ENCODE measurements at places on chromosomes 3 and 15.
A peak's percentile ranks its signal among the peaks of the same experiment; 100 is the strongest.

DNA sequence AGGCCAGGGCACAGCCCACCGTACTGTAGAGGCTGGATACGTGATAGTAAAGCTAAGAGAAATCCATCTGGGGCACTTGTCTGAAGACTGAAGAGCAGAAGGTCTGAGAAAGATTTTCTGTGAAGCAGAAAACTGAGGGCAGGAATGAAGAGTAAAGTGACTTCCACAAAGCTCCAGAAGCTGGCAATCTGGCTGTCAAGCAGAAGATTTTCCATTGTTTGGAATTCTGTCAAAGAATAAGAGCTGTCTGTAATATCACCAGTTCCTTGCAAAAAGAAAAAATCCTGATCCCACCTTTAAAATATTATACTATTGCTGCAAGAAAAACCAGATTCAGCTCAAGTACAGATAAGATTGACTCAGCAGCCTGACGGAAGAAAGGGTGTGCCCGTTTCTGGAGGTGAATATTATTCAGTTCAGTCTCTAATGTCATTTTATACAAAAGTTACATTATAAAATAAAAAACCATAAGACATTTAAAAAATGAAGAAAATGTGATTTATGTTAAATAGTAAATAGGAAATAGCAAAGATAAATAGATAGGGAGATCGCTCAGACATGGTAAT, 550.4 kb upstream of the SGO1 start:
- no peak for DNase-seq

DNA sequence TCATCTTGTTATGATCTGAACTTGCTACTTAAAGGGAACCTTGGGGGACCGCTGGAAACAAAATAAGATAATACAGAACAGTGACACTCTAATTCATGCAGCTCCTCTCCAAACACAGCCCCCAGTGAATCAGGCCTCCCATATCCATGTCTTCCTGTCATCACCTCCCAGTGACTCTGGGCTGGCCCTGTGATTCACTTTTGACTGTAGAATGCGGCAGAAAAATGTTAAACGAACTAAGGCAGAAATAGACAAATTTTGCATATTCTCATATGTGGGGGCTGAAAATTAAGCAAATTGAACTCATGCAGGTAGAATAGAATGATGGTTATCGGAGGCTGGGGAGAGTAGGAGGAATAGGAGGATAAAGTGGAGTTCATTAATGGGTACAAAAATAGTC, 20.2 kb upstream of the GADL1 start:
- DNase-seq, result no peak

DNA sequence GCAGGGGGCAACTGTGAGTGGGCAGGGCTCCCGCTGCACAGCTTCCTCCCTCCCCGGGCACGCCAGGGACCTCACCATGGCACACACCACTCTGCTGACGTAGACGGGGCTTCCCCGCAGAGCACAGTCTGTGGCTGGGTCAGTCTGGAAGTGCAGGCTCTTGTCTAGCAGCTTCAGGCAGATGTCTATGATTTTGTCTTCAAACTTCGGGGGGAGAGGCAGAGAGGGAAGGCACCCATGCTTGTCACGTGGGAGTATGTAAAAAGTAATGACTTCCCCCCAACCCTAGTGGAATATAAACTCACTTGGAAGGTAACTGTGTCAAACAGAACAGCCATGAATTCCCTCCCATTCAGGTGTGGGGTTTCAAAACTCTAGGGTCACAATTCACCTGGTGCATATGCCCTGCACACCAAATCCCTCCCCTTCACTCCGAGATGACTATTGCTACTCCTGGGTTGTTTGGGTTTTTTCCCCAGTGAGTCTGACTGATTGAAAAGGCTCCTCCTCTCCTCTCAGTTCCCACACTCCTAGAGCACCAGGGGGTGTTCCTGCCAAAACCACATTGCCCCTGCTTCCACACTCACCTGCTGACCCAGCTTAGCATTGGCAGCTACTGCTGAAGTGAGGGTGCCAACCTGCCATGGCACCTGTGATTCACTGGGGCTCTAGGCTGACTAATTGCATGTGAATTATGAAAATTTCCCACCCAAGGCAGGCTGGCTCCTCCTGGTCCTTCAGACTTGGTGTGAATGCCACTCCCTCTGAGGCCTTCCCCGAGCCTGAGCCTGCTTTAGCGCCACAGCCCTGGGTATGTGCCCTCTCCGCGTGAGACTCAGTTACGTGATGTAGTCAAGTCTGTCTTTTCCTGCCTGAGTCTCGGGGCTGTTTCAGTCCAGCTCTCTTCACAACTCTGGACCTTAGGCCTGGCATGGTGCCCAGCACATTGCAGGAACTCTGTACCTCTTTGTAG, 13.0 kb downstream of the TGM5 start:
- DNase-seq, result no peak

- DNase-seq, result no peak
Measured at GRCh38 chr3:8584661-8585060, 59.9 kb downstream of the SSUH2 start.

- peak; percentile 32 for DNase-seq
Measured at GRCh38 chr3:52041118-52041731, 15.1 kb downstream of the DUSP7 start.

- DNase-seq, result no peak
Measured at GRCh38 chr3:124791142-124791541, 60.9 kb downstream of the UMPS start.

- DNase-seq, result no peak
Measured at GRCh38 chr15:83533410-83533962, 86.3 kb downstream of the SH3GL3 start.

DNA sequence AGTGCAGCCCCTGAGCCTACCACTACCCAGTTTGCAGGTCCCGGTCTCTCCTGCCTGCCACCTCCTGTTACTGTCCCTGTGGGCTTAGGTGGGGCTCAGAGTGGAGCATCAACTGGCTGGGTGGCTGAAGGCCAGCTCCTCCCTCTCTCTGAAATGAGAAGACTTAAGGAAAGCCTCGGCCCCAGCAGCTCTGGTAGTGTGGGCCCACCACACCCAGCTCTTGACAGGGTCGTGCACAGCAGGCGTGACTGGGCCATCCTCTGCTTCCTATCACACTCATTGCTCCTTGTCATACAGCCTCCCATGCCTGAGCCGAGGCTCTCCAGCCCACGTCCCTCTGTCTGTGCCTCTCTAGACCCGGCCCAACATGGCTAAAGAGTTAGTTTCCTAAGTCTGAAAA, 142.7 kb upstream of the LINGO1 start:
- no peak for DNase-seq

DNA sequence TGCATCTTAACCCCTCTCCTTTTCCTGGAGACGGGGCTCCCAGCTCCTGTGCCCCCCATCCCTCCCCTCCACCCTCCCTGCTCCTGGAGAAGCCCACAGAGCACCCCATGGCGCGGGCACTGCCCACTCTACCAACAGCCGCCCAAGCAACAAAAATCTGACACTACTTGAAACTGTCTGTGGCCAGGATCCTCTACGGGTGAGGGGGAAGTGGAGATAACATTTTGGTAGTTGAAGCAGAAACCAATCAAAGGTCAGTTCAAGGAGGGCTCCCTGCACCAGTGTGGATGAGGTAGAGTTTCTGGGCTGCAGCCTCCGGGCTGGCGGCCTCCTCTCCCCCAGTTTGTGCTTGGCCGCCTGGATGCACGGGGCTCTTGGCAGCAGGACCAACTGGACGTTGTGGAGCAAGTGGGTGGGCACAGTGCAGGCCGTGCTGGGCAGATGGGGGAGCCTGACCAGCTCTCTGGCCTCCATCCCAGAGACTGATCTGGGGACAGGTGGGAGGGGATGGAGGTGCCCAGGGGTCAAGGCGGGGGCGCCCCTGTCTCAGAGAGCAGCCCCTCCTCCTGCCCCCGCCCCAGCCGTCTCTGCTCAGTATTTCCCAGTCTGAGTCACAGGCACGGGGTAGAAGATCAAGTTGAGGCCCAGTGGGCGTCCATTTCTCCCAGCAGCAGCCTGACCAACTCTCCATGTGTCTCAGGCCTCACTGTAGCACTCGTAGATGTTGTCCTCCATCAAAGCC, 12.8 kb downstream of the H1-8 start:
- DNase-seq, result no peak

- DNase-seq, result no peak
Measured at GRCh38 chr3:102471491-102471890, 36.7 kb downstream of the ZPLD1 start.

DNA sequence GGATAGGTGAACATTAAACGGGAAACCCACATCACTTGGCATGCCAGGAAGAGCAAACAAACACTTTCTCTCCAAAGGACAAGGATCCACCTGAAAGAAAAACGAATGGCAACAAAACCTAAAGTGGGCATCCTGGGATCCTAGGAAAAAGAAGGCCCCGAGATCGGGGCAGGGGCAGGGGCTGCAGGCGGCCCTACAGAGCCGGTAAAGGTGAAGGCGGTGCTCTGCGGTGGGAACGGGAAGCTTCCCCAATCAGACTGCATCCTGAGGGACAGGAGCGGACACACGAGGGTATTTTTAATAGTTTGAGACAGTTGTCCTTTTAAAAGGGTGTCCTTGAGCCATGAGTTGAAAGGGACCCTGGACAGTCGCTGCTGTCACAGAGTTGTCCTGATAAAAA, 24.9 kb upstream of the GABRA5 start:
- DNase-seq, result no peak

DNA sequence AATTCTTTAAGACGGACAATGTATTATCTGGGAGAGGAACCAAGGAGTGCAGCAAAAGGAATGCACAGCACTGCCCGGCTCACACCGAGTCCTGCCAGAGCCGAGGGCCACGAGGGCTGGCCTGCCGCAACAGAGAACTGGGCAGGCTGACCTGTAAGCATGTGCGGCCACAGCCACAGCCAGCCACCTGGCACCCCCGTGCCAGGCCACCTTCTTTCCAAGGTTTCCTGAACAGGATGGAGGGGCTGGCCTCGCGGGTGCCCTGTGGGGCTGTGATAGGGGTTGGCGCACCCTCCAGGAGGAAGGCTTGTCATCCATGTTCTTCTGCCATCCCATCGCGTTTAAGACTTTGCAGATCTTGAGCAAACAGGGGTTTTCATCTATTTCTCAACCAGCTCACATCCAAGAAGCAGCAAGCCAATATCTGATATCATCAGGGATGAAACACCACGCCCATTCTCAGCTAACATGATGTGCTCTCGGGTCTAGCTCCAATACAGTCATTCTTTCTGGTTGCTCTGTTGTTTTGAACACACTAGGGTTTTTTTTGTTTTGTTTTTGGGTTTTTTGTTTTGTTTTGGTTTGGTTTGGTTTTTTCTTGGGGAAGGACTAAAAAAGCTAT, 10.2 kb downstream of the CA12 start:
- no peak for DNase-seq

DNA sequence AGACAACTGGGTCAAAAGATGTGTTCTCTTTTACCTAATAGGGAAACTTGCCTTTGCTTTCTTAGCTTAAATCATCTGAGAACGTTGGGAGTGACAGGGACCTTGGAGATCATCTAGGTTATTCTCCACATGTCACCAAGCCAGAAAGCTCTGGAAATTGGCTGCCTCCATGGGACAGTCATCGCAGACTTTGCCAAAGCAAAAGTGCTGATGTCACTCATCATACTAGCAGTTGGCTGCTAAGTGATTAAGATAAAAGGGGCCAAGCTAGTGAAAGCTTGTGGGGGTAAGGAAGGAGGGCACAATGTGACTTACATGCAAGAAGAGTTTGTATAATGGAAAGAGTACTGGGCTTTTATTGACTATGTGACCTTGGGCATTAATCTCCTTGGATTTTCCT, 198.0 kb upstream of the PFN2 start:
- DNase-seq, result no peak

DNA sequence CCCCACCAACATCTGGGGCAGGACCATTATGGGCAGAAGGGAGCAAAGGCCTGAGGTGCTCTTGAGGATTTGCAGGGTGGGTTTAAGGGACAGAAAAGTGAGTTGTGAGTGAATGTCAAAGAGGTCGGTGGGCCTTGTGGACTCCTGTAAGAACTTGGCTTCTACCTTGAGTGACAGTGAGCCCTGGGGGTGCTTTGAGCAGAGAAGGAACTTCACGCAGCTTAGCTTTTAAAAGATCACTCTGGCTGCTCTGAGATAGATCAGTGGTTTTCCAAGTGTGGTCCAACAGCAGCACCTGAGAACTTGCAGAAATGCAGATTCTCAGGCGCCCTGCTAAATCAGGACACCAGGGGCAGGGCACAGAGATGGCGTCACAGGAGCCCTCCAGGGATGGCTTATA, 15.3 kb upstream of the ALAS1 start:
- DNase-seq, result no peak

- DNase-seq, result no peak
Measured at GRCh38 chr3:164806188-164806587, 272.1 kb downstream of the SI start.

- DNase-seq, result no peak
Measured at GRCh38 chr3:128070898-128071591, 18.8 kb downstream of the SEC61A1 start.

DNA sequence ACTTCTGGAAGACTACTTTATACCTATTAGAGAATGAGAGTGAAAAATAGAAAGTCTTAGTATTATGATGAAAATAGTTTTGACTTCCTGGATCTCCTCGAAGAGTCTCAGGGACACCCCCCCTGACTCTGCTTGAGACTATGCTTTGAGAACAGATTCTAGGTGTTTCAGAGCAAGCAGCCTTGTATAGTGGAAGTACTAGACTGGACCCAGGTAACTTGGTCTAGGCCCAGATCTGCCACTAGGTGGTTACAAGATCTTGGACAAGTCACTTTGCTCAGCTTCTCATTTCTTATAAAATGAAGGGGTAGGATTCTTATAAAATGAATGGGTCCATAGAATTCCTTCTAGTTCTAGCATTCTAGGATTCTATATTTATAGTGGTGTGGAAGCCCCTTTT, 9.1 kb downstream of the ABHD5 start:
- no peak for DNase-seq

Measured in NCI-H1417 (cell line).